ENCODE measurements at places on chromosomes 16 and 17.

DNA sequence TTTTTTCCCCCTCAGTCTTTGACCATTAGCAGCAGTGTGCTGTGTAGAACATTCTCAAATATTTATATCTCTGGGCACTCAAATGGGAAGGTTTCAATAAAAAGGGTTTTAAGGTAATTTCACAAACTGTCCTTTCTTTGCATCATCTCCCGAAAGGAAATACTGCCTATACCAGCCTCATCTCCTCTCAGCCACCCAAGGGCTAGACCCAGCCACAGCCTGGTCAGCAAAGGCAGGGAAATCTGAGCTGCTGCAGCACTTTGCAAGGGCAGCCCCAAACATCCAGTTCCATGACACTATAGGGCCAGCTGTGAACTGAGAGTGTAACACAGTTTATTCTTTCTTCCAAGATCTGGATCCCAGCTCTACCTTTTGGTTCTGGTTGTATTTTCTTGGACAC is 28.9 kb downstream of the TMEM11 start:
- DNase-seq = no peak

DNA sequence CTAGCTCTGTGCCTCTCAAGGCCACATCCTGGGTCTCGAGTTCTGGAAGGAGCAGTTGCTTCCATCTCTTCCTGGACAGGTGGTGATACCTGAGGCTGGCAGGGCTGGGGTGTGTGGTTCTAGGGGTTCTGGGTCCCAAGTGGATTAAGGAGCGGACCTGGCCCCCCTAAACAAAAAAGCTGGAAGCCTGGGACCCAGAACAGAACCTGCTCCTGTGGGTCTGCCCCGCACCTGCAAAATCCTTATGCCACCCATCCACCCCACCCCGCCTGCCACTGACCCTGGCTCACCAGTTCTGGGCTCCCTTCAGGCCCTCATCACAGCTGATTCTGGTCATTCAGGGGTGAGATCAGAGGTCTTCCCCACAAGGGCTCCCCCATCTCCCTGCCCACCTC is 44.8 kb downstream of the ADCY7 start:
- DNase-seq = no peak

DNA sequence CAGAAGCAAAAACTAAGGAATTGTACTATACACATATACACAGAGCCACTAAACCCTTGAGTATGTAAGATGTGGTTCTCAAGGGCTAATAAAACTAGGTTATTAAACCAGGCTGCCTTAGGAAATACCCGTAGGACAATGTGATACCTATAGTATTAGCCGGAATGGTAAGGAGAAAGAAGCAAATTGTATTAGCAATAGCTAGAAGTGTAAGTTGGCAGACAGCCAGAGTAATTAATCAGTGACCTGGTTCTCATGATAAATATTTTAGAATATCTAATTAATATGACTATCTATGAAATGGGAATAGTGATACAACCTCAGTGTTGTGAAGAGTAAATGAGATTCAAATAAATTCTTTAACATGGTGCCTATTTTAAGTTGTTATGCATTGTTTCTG is 18.6 kb downstream of the GDPD1 start:
- DNase-seq = no peak

DNA sequence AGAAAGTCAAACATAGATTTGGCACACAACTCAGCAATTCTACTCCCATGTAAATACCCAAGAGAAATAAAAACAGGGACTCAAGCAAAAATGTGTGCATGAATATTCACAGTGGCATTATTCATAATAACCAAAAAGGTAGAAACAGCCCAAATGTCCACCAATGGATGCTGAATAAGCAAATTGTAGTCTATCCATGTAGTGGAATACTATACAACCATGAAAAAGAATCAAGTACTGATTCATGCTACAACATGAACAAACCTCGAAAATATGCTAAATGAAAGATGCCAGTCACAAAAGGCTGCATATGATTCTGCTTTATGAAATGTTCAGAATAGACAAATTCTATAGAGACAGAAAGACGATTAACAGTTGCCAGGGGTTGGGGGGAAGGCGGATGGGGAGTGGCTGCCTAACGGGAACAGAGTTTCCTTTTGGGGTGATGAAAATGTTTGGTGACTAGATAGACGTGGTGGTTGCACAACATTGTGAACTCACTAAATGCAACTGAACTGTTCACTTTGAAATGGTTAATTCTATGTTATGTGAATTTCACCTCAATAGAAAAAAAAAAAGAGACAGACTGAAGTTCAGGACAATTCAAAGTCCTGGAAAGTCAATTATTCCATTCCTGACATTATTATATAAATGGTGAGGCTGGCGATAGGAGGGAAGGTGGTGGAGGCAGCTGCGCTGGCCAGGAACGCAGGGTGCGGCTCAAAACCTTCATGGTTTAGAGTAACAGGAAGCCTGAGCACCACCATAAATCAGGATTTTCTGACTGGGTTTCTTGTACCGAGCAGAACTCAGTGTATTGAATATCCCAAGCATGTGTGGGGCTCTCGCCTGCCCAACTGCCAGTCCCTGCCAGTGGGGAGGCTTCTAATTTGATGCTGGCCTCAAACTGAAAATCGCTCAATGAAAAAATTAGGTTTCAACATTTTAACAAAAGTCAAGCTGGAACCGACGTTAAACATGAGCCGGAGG is 300.9 kb downstream of the C16orf95 start:
- no peak for DNase-seq

GRCh38 chr17:43631429-43631828 is 30.3 kb downstream of the MEOX1 start:
- DNase-seq = no peak

DNA sequence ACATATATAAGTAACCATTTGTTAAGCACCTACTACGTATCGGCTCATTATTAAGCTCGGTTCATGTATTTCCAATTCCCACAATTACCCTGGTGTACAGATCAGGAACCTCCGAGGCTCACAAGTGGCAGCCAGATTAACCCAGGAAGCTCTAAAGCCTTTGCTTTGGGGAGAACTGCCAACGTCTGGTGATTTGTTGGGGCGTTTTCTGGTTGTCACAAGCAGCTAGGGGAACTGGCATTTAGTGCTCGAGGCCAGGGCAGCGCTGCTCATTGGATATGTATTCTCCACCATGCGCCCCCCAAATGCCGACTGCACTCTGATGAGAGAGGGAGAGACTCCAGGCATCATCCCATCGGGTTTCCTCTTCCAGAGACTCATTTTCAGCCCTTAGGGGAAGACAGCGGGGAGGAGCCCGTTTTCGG is 541 bp downstream of the ZNF18 start:
- DNase-seq = peak; percentile 29

- no peak for DNase-seq
Measured at GRCh38 chr16:65038100-65038499, 83.8 kb downstream of the CDH11 start.

DNA sequence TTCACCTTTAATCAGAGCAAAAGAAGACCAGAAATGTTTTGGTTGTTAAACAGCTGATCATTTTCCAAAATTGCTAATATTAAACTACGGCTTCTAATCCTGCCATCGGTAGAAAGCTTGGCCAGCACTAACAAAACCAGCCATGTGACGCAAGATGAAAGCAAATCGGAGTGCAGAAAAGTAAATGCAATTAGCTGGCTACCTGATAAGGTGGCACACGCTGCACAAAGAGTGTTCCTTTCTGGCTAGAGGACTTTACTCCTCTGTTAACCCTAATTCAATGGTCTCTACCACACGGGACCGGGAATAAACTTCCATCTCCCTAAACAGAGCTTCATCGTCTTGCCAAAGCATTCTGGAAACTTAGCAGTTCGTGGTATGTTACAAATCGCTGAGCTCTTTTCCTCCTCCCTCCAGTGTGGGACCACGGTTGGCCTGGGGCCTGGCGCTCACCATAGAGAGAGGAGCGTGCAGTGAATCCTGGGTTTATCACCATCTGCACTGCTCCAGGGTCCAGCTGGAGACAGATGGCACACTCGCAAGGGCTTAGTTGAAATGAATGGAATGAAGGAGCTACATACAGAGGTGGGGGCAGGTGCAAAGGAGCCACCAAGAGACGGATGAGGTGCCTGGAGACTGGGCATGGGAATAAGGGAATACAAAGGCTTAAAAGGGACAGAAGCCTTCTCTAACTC is 10.1 kb upstream of the COG1 start:
- DNase-seq = no peak

DNA sequence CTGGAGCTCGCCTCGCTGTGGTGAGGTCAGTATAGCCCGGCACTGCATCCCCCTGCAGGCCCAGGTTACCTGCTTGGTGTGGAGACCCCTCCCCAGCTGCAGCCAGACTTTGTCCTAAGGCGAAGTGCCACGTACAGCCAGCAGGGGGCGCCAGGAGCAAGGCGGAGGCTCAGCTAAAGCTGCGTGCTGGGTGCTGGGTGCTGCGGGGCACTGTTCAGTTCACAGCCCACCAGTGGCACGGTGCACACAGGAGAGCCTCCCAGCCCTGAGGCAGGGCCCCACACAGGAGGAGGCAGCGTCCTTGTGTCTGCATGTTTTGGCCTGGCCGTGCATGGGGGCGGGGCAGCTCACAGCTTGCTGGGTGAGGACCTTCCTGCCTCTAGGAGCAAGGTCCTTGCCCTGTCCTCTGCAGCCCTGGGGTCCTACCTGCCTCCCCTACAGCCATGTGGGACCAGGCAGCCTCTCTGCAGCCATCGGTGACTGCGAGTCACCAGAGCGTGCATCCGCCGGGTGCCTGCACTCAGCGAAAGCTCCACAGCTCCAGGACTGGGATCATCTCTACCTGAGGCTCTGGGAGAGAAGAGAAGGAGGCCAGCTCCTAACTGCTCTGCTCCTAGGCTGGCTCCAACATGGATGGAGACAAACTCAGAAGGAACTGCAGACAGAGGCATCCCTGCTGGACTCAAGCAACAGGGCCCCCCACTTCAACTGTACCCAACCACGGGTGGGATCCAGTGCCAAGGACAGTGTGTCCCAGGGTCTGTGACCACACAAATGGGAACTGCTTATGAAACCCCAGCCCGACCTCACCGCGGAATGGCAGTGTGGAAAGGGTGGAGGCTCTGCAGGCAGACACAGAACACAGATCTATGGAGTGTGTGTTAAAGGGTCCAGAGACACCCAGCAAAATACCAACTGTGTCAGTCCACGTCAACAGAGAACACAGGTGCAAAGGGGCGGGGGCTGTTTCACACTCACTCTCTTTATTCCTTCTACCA is 19.0 kb downstream of the SLC7A5 start:
- DNase-seq = peak; percentile 29

Measured in AML-193 (cell line).